NB4 (cell line): ENCODE measurements at places on chromosomes 13 and 19.
A peak's percentile ranks its signal among the peaks of the same experiment; 100 is the strongest.

GRCh38 chr13:50290186-50290585, 274.9 kb downstream of the KCNRG start:
- peak; percentile 61 for DNase-seq

- DNase-seq, result peak; percentile 50
Observed at GRCh38 chr13:36450534-36450933, 18.2 kb downstream of the CCNA1 start.

DNA sequence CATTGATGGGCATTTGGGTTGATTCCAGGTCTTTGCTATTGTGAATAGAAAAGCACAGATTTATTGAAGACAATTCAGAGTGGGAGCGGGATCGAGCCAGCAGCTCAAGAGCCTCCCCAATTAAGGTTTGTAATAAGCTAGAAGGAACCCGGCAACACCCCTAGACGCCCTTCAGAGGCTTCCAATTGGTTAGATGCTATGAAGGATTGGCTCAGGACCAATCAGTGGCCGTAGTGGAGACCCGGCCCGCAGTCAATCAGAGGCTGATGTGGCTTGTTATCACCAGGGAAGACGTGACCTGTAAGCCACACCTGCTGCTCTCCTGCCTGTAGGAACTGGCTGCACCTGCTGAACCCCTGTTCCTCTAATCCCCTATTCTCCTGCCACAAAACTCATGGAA, 14.6 kb downstream of the SIGLEC11 start:
- DNase-seq, result no peak

- DNase-seq, result no peak
Observed at GRCh38 chr13:43111559-43112400, 88.4 kb downstream of the DNAJC15 start.

GRCh38 chr13:31437975-31438374, 238.2 kb downstream of the B3GLCT start:
- no peak for DNase-seq

DNA sequence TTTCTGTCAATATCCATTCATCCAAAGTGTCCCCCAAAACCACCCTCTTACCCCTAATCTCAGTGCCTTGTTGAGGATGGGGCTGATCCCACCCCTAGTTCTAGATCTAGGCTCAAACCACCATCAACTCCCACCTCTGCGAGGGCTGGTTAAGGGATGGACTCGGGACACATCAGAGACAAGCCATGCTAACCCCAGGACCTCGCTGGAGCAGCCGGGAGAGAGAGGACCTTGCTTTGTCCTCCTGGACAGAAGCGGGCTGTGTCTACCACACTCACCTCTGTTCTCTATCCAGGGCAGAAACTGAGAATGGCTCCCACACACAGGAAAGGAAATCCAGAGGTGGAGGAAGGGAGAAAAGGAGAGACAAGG, 90.8 kb upstream of the UQCRFS1 start:
- DNase-seq, result no peak

DNA sequence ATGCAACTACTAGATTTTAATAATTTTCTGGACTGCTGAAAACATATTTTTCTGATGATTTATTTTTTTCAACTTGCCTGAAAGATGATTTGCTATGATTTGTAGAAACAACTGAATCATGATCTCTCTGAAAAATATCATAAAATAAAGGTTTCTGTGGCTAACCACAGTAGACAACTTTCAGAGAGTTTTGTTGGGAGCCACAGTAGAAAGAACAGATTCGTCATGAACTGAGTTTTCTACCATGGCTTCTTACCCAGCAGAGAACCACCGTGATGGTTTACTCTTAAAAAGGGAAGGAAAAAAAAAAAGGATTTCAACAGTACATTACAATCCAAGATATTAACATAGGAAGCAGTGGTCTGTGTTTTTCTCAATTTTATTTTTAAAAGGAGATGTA, 18.0 kb downstream of the ZAR1L start:
- no peak for DNase-seq
